CD4-positive, alpha-beta T cell treated with Interleukin-10 for 1 hour (primary cell): ENCODE measurements at places on chromosomes 7 and 10.
A peak's percentile ranks its signal among the peaks of the same experiment; 100 is the strongest.

- DNase-seq = no peak
Observed at GRCh38 chr7:55081068-55081467, 62.3 kb downstream of the EGFR start.

DNA sequence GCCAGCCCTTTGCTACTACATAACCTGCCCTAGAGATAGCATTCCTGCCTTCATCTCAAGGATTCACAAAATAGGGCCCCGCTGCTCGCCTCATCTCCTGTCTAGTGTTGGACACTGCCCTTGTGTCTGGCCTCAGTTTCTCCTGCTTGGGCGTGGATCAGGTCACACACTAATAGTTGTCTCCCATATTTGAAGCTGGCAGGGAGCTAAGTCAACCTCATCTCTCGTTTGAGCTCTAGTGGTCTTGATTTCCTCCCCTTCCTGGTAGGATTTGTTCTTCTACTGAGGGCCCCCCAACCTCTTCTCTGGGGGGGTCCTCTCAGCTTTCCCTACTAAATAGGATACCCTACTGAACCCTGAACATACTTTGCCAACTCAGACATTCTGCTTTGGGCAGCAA lies 42.2 kb downstream of the ADCYAP1R1 start:
- no peak for DNase-seq

DNA sequence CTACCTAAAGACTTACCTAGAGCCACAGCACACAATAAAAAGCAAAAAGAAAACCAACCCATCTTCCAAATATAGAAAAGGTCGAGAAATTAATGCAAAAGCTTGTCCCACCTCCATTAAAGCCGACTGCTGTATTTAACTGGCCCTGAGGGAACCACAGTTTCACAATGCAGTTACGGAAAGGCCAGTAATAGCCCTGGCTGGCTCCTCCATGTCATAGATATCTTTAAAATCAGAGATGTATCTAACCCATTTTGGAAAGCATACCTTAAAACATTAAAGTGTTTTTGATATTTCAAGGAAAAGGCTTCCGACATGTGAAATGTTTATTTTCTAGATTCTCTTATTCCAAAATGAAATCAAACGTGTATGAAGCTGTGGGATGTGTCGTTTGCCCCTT lies 23.0 kb downstream of the HDAC9 start:
- no peak for DNase-seq

- DNase-seq = peak; percentile 44
Observed at GRCh38 chr7:77330169-77330882, 85.8 kb downstream of the GSAP start.

- no peak for DNase-seq
Observed at GRCh38 chr7:89798599-89798996, 355.7 kb upstream of the STEAP1 start.

- no peak for DNase-seq
Observed at GRCh38 chr7:45978010-45978681, 57.1 kb upstream of the IGFBP3 start.

GRCh38 chr7:463362-463781 lies 56.3 kb downstream of the PDGFA start:
- no peak for DNase-seq

GRCh38 chr10:128025951-128026350 lies 100.3 kb downstream of the MKI67 start:
- DNase-seq = no peak

GRCh38 chr7:332646-333392 lies 42.8 kb downstream of the FOXL3 start:
- peak; percentile 85 for DNase-seq

GRCh38 chr7:32243687-32244290 lies 173.6 kb upstream of the PDE1C start:
- no peak for DNase-seq

- peak; percentile 35 for DNase-seq
Observed at GRCh38 chr7:28272461-28272877, 91.9 kb upstream of the JAZF1 start.

- DNase-seq = no peak
Observed at GRCh38 chr7:100575746-100576383, 2.2 kb upstream of the SAP25 start.

DNA sequence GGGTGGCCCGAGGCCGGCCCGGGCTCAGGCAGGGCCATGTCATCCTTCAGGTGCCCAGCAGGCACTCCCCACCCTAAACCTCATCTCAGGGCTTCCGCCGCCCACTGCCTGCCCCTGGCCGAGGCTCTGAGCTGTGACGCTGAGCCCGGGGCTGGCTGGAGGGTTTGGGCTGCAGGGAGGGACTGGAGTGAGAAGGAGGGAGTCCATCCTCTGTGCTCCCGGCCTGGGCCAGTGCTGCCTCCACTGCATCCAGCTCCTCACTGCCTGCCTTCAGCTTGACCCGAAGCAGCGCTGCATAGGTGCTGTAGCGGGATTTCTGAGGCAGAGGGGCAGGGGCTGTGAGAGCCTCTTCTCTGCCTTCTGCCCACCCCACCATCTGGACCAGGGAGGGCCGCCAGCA lies 7.6 kb downstream of the NFKB2 start:
- DNase-seq = peak; percentile 18

- peak; percentile 41 for DNase-seq
Observed at GRCh38 chr7:76358011-76358480, 745 bp downstream of the YWHAG start.

GRCh38 chr10:73843261-73843660 lies 31.1 kb downstream of the CAMK2G start:
- no peak for DNase-seq

DNA sequence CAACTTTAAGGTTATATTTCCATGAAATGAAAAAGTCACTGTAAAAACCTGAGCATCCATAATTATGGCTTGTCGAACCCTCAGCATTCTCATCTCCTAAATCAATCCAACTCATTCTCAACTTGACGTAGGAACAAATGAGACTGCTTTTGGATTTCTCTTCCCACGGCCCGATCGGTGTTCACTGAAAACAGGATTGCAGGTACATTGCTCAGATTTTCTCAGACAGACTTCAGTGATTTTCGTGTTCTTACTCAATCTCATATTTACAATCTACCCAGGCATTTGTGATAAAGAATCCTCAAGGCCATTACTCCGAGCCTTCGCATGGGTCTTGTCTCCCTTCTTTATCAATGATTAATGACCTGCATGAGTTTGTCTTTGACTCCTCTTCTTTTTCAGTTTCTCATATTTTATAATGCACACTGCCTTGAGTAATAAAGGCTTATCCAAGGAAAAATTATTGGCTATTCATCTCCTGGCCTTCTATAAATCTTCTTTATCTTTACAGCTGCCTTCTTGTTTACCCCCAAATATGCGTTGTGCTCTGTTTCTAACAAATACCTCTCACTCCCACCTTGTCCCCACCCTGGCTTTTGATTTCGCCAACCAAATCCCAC lies 90.4 kb upstream of the MYO3A start:
- DNase-seq = no peak

- no peak for DNase-seq
Observed at GRCh38 chr10:119364645-119365600, 157.6 kb downstream of the GRK5 start.

DNA sequence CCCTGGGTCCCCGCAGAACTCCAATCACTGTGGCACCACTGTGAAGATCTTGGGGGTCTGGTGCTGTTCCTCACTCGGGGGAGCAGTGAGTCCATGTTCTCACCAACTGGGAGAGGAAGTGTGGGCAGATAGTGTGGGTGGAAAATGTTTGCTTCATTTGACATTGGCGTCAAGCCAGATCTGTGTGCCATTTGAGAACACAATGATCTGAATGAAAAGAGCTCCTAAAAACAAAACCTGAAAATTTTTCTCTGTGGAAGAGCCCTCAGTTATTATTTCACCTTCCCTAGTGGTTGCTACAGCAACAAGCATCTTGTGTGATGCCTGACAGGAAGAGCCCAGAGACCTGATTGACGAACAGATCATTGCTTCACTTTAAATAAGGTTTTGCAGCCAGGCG lies 125.6 kb downstream of the VIPR2 start:
- no peak for DNase-seq

DNA sequence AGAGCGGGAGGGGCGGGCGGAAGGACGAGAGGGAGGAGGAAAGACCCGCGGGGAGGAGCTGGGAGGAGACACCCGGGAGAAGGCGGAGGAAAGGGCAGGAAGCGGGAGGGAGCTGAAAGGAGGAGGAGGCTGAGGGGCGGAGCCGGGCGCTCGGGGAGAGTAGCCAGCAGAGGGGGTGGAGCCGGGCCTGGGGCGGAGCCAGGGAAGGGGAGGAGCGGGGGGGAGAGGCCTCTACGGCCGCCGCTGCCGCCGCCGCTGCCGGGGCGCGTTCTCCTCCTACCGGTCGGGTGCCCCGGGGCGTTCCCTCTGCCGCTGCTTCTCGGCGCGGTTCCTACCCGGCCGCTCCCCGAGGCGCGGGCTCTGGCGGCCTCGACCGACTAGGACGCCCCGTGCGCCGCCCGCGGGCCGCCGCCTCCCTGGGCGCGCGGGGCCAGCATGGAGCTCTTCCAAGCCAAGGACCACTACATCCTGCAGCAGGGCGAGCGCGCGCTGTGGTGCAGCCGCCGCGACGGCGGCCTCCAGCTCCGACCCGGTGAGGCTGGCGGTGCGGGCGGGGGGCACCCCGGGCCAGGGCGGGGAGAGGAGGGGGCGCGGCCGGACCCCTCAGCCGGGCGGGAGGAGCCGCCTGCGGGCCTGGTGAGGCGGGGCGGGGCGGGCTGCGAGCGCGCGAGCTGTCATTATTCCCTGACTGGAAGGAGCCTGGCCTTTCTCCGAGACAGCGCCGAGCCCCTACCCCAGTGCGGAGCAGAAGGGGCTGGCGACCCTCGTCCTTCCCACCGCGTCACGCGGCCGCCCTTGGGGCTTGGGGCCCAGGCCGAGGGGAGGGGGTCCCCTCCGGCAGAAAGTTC lies at the start of gene INPP5F:
TSS of gene INPP5F (plus strand) at position 223 of the 848 bp plus-strand sequence. CDS start at position 436, 213 bp downstream.
- peak; percentile 99 for DNase-seq

GRCh38 chr10:105023211-105024111 lies 382.4 kb downstream of the SORCS3 start:
- DNase-seq = no peak

GRCh38 chr7:134613623-134614347 lies 32.9 kb upstream of the BPGM start:
- no peak for DNase-seq

GRCh38 chr10:49177391-49178355 lies 10.5 kb downstream of the TMEM273 start:
- peak; percentile 64 for DNase-seq

- DNase-seq = peak; percentile 37
Observed at GRCh38 chr7:124856299-124856888, 73.2 kb downstream of the POT1 start.

GRCh38 chr10:124473070-124473469 lies 11.4 kb downstream of the LHPP start:
- no peak for DNase-seq
